HepG2 (cell line): ENCODE measurements at places on chromosomes 3 and 15. TPM values are rescaled to one million over a fixed set of nuclear protein-coding genes. Genes with fewer than 3 reads are reported as not detected.
A peak's percentile ranks its signal among the peaks of the same experiment; 100 is the strongest.

GRCh38 chr3:8441969-8442559 is 59.6 kb upstream of the LMCD1 start:
- DNase-seq: peak; percentile 60

GRCh38 chr15:41567862-41568261 is 8.8 kb downstream of the TYRO3 start:
- DNase-seq: peak; percentile 54

- DNase-seq: no peak
These were observed 253.7 kb downstream of the ZBTB20 start for GRCh38 chr3:114893361-114893760.

DNA sequence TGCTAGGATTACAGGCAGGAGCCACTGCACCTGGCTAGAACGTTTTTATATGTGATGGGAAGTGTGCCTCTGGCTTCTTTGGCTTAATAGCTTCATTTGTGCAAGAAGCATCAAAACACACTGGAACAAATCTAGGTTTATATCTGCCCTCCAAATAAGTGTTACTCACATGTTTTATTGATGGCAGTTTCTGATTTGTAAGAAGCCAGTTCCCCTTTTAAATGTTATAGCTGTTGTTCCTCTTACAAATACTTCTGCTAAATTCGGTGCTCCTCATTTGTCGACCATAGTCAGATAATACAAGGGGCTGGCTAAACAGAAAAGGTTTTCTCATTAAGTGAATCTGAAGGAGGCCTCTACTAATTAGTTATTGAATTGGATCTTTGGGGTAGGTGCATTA is 307.1 kb upstream of the SEMA6D start:
- DNase-seq: no peak

Gene GDPGP1
- total RNA-seq: 4.3 and 5.0 TPM in 2 replicates
